ENCODE measurements at places on chromosomes 6 and 20. TPM values are rescaled to one million over a fixed set of nuclear protein-coding genes. Genes with fewer than 3 reads are reported as not detected.

HSPA1B gene
- 80.1 TPM for polyA plus RNA-seq

NKAIN4 gene
- 19.8 TPM for polyA plus RNA-seq

SRSF12 gene
- 3.1 TPM for polyA plus RNA-seq

CLVS2 gene
- 0.84 TPM for polyA plus RNA-seq

MYL9 gene
- polyA plus RNA-seq, result 482 TPM

PTPRK gene
- 16.5 TPM for polyA plus RNA-seq

MUC22 gene
- not detected for polyA plus RNA-seq

ANKRD60 gene
- polyA plus RNA-seq, result not detected

ADGRF1 gene
- polyA plus RNA-seq, result 0.07 TPM

NKAPL gene
- polyA plus RNA-seq, result 1.2 TPM

C20orf141 gene
- polyA plus RNA-seq, result not detected

C6orf52 gene
- polyA plus RNA-seq, result 0.92 TPM

LHFPL5 gene
- not detected for polyA plus RNA-seq

OXT gene
- polyA plus RNA-seq, result not detected

EBF4 gene
- polyA plus RNA-seq, result 4.4 TPM

TNXB gene
- 102 TPM for polyA plus RNA-seq

TOX2 gene
- polyA plus RNA-seq, result 2.9 TPM

FHL5 gene
- 1.6 TPM for polyA plus RNA-seq

CGA gene
- 0.40 TPM for polyA plus RNA-seq

SLC35D3 gene
- not detected for polyA plus RNA-seq

PTGIS gene
- 31.3 TPM for polyA plus RNA-seq

HLA-DOB gene
- polyA plus RNA-seq, result 0.21 TPM

PTPN1 gene
- 17.0 TPM for polyA plus RNA-seq

APOBEC2 gene
- polyA plus RNA-seq, result 413 TPM

CFAP61 gene
- 1.9 TPM for polyA plus RNA-seq

SRF gene
- polyA plus RNA-seq, result 64.4 TPM

ANGPT4 gene
- not detected for polyA plus RNA-seq

CTCFL gene
- polyA plus RNA-seq, result 0.18 TPM

DUSP22 gene
- 24.4 TPM for polyA plus RNA-seq

OR2H1 gene
- polyA plus RNA-seq, result not detected

BMP5 gene
- 11.0 TPM for polyA plus RNA-seq

SH3BGRL2 gene
- 8.5 TPM for polyA plus RNA-seq

WFDC2 gene
- not detected for polyA plus RNA-seq

C6orf15 gene
- polyA plus RNA-seq, result not detected

MYCT1 gene
- 17.2 TPM for polyA plus RNA-seq

CFB gene
- polyA plus RNA-seq, result 2.6 TPM

All from muscle of back (tissue), 13 donors.